Stimulated activated CD8-positive, alpha-beta memory T cell treated with anti-CD3 and anti-CD28 coated beads, Interleukin-4, amount 100 ng/mL, for 48 hours (primary cell): ENCODE measurements at places on chromosomes 4 and X.

DNA sequence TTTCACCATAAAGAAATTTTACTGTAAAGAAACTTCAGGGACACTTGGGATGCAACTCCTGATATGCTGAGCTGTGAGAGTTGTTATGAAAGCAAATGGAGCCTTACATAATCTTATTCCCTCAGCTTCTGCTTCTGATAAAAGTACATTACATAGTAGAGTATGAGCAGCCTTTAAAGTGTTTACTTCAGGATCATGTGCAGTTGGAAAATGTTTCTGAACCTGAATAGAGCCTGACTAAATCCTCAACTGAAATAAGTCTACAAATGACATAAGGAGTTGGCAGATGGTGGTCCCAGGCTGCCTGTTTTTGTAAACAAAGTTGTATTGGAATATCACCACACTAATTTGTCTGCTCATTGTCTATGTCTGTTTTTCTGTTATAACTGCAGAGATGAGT, 19.3 kb downstream of the RASSF6 start:
- no peak for DNase-seq

DNA sequence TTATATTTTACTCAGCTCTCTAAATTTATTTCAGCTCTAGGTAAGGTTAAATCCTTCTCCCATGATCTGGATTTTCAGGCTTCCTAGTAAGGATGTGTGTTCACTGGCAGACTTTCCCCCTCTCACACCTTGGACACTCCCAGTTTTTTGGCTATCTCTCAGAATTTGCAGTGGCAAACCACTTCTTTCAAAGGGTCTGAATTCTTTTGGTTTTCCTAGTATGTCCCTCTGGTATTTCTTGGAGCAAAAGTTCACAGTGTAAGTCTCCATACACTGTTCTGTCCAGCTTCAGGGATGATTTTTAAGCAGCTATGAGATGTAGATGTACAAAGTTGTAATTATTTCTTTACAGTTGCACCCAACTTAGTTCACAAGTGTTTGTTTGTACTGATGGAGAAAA, 653.8 kb upstream of the GALNT7 start:
- DNase-seq: no peak

GRCh38 chr4:8114456-8115202, 44.0 kb downstream of the ABLIM2 start:
- no peak for DNase-seq

GRCh38 chr4:42588909-42589308, 68.0 kb downstream of the ATP8A1 start:
- no peak for DNase-seq

- DNase-seq: no peak
Observed at GRCh38 chr4:37732526-37733186, 46.5 kb upstream of the RELL1 start.

DNA sequence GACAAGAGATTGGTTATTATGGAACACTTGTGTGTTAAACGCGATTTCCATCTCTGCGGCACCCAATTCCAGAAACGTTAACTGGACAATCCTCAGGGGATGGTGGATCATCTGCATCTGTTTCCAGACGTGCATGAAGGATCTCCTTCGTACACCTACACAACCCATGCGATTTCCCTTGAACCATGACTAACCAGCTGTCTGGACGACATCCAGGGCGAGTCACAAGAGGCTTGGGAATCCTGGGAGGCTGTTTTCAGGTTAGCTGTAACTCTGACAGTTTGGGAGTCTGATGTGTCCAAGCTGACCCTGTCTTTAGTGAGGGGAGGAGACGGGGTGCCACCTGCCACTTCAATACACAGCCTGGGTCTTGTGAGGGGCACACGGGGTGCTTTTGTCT, 84.5 kb downstream of the GATB start:
- no peak for DNase-seq

GRCh38 chr4:82522472-82522871, 39.3 kb downstream of the TMEM150C start:
- no peak for DNase-seq

DNA sequence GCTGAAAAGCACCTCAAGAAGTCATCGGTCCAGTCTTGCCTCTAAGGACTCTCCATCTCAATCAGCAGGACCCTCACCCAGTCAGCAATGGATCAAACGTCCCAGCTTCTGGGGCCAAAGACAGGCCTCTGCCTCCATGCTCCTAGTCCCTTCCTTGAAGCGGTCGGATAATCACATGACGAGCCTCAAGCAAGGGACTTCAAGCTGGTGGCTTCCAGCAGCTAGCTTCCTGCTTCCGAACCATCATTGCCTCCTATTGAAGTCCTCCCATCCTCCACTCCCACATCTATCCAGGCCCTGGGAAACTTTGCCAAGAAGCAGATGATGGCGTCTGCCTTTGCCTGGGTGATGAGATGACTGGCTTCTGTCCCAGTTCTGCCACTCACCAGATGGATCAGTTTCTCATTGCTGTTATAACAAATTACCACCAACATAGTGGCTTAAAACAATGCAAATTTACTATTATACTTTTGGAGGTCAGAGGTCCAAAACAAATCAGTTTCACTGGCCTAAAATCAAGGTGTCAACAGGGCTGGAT, 135.2 kb upstream of the MAMLD1 start:
- no peak for DNase-seq

- no peak for DNase-seq
Observed at GRCh38 chr4:73527196-73527595, 45.7 kb downstream of the AFM start.

- no peak for DNase-seq
Observed at GRCh38 chr4:169103966-169104412, 93.9 kb upstream of the CBR4 start.

- DNase-seq: peak; percentile 21
Observed at GRCh38 chrX:84188320-84188834, 378 bp upstream of the RPS6KA6 start.

DNA sequence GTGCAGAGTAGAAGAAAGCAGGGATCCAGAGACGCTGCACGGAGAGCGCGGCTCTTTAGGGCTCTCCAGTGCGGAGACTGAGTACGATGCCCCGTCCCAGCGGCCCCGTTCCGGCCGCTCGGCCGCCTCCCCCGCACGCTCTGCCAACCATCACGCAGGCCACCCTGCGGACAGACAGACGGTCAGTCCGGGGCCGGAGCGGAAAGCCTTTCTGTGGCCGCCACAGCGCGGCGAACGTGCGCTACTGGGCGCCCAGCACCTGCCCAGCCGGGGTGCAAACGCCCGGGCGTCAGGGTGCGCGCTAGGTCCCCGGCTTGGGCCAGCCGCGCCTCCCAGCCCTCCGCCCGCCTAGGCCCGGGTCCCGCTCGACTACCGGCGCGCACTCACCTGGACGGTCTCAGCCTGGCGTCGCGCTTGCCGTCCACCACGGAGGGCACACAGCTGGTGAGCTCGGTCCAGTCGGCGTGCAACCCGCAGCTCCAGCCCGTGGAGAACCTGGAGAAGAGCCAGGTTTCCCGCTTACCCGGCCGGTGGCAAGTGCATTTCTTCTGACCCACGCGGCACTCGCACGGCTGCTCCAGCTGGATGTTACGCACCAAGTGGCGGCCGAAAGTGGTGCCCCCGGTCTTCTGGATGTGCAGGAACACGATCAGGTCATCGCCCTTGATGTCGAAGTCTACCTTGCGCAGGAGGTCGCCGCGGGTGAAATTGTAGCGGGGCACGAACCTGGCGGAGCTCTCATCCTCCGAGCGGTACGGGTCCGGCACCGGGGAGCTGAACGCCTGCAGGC, 1.8 kb downstream of the HS6ST2 start:
- peak; percentile 22 for DNase-seq

GRCh38 chr4:100938698-100939097, 408.6 kb downstream of the PPP3CA start:
- no peak for DNase-seq

- DNase-seq: no peak
Observed at GRCh38 chrX:119423631-119424030, 24.5 kb downstream of the SLC25A43 start.

DNA sequence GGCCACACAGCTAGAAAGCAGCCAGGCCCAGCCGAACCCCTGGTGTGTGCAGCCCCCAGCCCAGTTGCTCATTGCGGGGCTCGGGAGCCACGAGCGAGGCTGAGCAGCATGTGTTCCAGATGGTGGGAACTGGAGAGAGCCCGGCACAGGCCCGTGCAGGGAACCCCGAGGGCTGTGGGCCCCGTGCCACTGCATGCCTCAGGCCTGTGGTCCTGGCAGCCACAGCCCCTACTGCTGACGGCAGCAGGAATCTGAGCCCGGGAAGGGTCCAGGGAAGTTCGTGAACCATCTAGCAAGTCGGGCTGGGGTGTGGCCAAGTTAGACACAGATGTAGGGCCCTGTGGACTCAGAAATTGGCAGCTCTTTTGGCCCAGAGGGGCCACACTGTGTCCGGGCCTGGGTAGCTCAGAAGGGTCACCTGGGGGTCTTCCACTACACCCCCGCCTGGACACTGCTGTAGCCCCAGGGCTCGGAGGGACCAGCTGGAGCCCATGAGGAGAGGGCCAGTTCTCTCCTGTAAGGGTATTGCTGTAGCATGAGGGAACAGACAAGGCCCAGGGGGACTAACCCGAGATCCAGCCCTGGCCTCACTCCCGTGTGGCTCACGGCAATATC, 12.1 kb downstream of the HTRA3 start:
- no peak for DNase-seq

DNA sequence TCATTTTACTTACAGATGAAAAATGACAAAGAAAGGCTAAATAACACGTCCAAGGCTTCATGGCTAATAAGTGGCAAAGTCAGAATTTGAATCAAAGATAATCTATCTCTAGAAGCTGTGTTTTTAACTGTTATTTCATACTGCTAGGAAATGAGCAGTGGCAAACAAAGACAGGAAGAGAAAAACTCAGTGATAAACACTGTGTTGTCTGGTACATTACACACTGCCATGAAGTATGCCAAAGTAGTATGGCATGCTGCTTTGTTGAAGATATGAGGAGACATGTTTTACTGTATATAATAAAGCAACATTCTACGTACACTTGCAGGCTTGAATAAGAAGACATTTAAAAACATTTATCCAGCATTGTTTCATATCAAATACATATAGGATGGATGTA, 49.5 kb downstream of the TIGD2 start:
- no peak for DNase-seq

DNA sequence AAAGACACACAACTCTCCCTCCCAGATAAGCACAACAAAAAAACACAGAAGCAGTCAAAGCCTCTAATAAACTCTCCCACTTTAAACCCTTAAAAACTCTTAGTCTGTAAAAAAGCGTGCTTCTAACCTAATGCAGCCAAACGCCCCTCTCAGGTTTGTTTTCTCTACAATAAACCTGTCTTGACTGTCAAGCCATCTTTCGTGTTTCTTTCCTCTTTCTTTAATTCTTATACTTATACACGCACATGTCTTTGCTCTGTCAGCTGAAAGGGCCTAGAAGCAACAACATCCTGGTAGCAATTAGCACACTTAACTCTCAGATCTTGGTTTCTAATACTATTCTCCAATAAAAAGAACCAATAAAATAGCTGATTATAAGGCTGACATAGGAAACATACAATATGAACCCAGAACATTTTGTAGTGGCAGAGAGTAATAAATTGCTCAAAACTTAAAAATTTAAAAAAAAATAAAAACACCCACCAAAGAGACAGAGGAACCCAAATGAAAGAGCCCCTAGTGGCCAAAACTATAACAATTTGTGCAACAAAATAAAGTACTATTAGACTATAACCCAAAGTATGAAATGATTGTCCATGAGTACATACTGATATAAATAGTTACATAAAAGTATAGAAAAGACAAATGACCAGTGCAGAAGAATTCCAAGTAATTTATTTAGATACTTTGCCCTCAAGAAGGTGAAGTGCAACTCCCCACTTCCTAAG, 440.4 kb upstream of the ADGRL3 start:
- DNase-seq: no peak

DNA sequence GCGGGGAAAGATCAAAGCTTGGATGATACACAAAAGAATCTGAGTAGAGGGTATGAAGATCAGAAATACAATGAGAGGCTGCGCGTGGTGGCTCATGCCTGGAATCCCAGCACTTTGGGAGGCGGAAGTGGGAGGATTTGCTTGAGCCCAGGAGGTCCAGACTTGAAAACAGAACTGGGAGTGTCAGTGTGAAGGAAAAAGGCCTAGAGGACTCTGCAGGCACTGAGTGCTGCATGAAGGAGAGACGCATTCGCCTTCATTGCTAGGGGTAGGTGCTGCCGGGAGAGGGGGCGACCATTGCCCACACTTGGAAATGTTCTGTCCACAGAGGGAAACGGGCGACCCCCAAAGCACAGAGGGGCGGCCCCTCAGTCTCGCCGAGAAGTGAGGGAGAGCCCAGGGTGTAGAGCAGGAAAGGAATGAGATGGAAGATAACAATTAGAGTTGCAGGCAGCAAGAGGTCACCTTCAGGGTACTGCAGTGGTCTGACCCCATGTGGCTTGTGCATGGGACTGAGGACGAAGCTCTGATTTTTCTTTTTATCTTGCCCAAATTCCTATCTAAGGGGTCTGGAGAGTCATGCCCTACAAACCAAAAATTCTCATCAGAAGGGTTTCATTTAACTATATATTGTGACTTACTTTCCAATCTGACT, 31.8 kb upstream of the ARSD start:
- no peak for DNase-seq

DNA sequence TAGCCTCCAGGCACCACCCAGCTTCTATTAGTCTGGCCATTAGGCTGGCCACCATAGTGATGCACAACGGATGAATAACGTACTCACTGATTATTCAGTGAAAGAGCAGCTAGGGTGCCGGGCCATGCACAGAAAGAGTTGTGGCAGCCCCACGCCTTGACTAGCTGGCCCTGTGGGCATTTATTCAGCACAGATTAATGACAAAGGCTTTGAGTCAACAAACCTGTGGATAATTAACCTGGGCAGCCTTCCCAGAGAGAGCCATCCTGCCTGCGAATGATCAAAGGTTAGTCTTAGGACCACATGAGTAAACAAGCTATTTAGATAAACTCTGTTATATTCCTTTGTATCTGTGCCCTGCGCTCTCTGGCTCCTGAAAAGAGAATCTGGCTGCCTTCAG, 37.2 kb downstream of the MAP9 start:
- DNase-seq: no peak

- DNase-seq: no peak
Observed at GRCh38 chr4:47819178-47819577, 18.7 kb downstream of the CORIN start.

DNA sequence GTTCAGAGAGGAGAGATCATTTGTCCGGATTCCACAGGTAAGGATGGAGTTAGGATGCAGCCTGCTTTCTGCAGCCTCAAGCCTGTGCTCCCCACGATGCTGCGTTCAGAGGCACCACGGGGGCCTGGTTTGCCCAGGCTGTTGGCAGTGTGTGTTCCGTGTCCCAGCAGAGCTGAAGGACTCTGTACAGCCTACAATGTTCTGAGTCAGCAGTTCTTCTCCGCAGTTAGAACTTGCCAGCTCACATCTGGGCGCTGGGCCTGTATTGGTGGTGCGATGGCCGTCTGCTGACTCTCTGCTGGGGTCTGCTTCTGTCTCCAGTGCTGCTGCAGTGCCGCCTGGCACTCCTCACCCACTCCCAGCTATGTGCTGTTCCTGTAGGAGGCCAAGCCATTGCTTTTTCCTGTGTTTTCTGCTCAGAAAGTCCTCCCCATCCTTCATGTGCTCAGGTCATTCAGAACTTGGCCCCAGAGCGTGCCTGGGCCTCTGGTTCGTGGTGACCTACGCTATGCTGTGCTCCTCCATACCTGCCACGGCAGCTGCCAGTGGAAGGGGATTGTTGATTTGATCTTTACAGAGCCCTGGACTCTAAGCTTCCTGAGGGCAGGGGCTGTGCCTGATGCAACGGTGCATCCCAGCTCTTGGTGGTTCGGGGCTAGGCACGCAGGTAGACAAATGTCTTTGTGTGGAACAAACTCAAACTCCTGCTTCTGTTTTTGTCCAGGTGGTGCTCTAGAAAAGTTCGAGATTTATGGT, 42.6 kb upstream of the TADA2B start:
- no peak for DNase-seq
